OCI-LY7 (cell line): ENCODE measurements at places on chromosomes 3 and 15.

DNA sequence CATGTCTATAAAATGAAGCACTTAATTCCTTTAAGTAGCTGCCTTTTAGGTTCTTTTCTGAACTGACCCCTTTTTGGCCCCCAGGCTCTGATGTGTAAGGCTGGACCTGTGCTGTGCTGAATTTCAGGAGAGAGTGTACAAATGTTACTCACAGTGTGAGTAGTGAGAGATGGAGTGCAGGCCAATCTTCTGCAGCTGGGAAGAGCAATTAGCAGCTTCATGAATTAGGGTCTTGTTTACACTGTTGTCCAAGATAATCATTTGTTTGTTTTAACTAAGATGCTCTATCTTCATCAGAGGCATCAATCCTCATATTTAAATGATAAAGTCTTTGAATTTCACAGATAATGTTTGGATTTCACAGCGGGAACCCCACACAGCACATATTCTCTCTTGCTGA, 19.4 kb downstream of the ARPP21 start:
- DNase-seq, result no peak

DNA sequence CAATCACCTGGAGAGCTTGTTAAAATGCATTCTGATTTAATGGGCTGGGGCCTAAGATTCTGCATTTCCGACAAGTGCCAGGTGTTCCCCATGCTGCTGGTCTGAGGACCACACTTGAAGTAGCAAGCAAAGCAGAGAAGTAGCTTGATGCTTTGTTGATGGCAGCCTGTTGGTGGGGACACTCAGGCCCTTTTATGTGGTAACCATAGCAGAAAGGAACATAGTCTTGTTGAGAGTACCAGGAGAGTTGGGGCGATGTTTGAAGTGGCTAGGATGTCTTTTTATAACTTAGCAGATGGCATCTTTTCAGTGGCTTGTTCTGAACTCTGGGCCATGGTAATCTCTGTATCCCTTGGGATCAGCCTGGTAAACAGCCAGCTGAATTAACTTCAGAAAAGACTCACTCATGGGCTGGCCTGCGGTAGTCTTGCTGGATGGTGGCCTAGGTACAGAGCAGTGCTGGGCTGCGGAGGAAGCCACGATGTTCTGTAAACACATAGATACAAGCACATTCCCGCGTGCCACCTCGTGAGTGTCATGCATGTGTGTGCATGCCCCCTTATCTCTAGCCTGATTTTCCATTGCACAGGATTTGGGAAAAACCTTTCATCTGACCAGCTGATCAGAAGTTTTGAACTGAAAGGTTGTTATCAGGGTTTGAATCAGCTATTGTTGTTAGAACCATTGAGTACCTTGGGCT, 292.4 kb upstream of the LRRFIP2 start:
- no peak for DNase-seq

DNA sequence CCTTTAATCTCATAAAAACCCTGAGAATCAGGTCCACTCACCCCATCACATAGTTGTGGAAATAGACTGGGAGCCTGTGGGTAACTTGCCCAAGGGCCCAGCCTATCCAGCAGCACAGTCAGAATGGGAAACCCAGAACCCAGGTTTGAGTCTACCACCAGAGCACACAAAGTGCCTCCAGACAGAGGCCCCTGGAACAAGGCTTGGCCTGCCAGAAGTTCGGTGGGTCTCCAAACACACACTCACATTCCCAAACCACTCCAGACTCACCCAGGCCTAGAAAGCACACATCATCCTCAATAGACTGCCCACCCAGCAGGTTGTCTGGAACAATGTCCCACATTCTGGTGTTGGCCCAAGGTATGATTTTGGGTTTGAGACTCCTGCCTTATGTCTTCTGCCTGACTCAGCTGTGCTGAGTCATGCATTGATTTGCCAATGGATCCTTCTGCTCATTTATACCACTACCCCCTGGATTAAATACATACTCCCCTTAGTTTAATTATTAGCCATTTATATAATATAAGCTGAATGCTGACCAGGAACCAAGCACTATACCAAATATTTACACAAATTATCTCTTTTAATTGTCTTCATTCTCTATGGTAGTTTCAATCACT, 4.5 kb downstream of the SLC12A8 start:
- no peak for DNase-seq

- no peak for DNase-seq
Observed at GRCh38 chr15:94674296-94674695, 442.9 kb downstream of the MCTP2 start.

- no peak for DNase-seq
Observed at GRCh38 chr3:57500506-57500905, 43.6 kb downstream of the DNAH12 start.

DNA sequence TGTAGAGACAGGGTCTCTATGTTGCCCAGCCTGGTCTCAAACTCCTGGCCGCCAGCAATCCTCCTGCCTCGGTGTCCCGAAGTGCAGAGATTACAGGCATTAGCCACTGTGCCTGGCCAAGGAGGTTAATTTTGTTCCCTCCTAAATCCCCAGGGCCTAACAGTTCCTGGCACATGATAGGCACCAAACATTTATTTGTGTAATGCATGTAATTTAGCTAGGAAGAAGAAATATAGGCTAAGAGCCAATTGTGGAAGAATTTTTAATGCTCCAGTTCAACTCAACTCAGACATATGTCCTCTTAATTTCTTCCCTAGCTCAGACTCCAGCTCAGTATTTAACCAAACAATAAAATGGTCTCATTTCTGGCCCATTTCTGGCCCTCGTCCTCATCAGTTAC, 7.7 kb upstream of the ZNF592 start:
- DNase-seq, result no peak

- DNase-seq, result peak; percentile 62
Observed at GRCh38 chr3:23723930-23724329, 81.8 kb upstream of the UBE2E1 start.

- no peak for DNase-seq
Observed at GRCh38 chr3:128412180-128413002, 54.3 kb downstream of the DNAJB8 start.

DNA sequence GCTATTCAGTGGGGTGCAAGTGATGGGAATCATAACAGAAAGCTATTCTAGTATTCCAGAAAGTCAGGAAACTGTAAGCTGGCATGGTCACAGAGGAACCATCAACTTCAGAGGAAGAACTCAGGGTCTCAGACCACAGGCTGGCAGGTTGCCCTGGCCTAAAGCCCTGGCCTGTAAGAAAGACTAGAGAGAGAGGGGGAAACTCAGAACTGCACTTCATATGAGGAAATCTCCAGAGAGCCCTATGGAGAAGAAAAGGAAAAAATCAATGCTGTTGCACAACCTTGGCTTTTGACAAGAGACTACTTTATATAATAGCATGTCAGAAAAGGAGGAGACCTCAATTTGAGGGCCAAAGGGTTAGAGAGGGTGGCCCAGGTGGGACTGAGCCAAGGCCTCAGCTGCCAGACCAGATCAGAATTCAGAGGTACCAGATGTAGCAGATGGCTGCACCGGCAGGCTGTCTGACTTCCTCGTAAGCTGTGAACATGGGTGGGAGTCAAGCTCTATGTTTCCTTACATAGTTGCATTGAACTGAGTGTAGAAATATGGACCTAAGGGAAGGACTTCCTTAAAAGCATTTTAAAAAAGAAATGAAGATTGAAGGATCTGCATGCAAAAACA, 333.8 kb downstream of the PDCD6IP start:
- DNase-seq, result no peak

DNA sequence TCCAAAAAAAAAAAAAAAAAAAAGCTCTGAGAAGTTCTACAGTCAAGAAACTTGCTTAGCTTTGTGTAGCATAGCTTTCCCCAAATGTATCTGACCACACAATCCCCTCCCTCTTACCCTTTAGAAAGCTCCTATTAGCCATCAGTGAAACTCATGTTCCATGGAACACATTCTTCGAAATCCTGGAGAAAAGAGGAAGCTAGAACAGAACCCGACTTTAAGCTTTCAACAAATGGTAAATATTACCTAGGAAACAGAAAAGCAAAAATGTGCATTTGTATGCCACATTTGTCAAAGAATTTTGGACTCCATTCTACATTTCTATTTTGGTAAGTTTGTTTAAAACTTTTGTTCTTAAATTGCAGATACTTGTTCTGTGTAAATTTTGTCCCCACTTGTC, 17.4 kb upstream of the CRTC3 start:
- DNase-seq, result no peak

- DNase-seq, result no peak
Observed at GRCh38 chr3:3783696-3784095, 15.5 kb upstream of the LRRN1 start.

DNA sequence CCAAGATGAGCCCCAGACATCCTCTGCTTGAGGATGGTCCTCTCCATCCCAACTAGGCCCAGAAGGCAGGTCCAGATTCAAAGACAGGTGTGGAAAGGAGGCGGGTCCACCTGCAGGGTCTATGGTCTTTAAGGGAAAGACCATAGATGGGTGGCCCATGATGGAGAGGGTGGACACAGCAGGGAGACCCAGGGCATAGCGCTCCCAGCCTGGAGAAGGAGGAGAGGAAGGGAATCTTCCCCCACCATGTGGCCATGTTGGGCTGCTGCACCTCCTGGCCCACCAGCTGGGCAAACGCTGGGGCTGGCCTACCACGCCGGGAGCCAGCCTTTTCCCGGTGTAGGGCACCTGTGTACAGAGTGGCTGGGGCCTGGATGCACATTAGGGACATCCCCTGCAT, 265.2 kb upstream of the TLE3 start:
- peak; percentile 10 for DNase-seq

GRCh38 chr3:170154569-170155143, 26.9 kb downstream of the PHC3 start:
- DNase-seq, result peak; percentile 90

GRCh38 chr3:52210037-52210436, 12.1 kb downstream of the ALAS1 start:
- DNase-seq, result no peak

DNA sequence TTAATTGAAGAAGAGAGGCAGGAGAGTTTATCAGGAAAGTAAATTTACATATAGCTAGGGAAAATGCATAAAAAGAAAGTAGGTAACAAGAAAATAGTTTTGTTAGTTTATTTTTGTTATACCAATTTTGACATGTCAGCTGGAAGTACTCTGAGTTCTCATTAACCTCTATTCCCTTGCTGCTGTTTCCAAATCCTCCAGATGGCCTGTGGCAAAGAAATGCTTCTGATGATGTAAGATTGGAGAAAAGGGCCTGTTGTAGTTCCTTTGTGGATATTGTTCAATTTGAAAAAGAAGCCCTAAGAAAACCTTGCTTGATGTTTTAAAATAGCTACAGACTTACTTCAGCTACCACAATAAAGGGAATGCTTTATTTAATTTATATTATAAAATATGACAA, 192.9 kb upstream of the SLITRK3 start:
- no peak for DNase-seq

- DNase-seq, result no peak
Observed at GRCh38 chr3:108182339-108182738, 39.9 kb downstream of the IFT57 start.

DNA sequence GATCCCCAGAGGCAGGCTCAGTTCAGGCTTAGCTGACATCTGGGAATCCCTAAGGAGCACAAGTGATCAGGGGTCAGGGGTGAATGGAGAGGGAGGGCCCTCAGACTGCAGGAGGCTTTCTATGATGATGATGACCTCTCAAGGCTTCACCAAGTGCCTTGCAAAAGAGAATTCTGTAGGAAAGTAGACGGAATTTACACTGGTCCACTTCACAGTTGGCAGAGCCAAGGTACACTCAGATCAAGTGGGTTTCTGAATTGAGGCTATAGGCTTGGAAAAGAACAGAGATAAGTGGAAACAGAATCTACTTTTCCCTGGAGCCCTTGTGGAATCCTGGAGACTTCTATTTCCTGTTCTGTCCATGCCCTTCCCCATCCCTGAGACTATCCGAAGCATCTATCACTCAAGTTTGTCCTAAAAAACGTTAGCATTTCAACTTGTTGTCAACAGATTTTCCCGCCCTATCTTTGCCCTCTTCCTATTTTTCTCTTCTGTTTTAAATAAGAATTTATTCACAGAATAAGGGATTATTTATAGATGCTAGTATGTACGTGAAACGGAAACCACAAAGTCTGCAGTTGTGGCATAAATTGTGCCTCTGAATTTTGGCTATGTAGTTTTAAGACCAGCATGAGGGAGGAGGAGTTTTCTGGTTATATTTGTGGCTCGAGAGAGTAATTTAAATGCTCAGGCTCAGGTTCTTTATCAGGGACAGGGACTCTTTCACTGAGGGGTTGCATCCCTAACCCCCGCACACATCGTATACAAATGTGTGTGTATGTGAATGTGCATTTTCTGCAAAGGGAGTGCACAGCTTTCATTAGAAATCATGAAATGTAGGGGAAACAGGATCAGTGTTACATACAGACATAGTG, 12.8 kb downstream of the GCSAM start:
- DNase-seq, result peak; percentile 86

DNA sequence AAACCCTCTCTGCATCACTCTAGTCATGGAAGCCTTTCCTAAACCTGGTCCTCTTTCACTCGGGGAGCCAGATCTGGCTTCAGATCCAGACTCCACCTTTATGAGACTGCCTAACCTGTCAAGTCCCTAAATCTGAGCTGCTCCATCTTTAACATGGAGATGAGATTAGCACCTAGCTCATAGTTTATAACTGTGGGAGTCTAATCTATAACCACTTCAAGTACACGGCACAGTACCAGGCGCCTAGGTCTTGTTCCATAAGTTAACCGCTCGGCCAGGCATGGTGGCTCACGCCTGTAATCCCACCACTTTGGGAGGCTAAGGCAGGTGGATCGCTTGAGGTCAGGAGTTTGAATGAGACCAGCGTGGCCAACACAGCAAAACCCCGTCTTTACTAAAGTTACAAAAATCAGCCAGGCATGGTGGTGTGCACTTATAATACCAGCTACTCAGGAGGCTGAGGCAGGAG, 30.3 kb downstream of the TPM1 start:
- DNase-seq, result no peak

DNA sequence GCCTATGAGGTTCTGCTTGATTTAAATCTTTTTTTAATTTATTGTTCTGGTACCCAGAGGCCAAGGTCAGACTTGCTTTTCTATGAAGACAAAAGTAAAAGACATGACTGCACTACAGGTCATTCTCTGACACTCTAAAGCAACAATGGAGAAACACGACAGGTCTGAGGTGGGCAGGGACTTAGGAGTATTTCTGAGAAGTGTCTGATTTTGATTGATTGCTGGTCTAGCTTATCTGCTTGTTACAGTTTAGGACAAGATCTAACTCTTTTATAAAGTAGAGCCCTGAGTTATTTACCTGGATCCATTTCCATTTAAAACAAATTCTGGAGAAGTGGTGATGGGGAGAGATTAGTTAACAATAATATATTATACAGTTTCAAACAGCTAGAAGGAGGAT, 115.2 kb upstream of the STT3B start:
- DNase-seq, result no peak
